AG20443 (cell line): ENCODE measurements at places on chromosomes 12 and 14.

- no peak for DNase-seq
Observed at GRCh38 chr12:68303850-68304249, 28.3 kb downstream of the MDM1 start.

DNA sequence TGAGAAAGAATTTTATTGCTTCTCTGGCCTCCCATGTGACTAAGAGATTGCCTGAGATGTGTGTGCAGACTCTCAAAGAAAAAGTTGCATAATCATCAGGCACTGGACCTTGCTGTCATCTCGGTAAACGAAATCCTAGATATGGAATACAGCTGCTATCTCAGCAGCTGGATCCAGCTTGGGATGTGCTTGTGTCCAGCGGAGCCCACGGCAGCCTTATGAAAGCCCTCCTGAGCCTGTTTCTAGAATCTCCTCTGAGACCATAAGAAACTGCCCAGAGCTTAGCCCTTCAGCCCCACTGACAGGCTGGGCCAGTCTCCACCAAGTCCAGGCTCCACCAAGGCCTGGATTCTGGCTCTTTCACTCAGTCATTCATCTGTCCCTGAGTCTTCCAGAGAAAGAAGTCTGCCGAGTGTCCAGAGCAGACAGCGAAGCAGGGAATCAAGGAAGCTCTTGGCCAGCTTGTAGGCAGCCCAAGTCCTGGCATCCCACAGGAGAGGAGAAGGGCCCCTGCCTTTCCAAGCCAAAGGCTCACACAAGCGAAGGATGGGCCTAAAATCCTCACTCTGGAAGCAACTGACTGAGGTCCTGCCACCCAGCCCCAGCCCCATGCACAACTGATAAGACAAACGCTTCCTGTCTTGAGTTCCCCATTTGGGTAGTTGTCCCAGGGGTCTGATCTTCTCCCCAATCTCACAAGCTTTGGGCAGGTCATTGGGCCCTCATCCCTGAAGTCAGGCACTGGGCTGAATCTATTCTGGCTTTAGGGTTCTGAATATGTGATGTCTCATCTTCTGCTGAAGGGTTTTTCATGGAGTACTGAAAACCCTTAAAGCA, 97.8 kb downstream of the SEC23A start:
- no peak for DNase-seq

DNA sequence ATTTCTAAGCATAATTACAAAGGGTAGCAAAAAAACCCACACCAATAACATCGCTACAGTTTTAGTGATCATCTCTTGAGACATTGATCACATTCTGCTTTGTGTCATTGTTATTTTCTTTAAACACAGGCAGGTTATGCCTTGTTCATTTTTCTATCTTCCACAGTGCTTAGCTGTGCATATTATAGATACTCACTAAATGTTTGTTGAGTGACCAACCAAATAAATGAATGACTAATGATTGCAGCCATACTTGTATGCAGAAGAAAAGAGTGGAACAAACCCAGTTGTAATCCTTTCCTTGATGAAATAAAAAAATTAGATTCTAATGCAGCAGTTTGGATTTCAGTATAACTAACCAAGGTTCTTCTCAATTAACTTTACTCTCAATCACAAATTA, 81.0 kb upstream of the RASSF8 start:
- no peak for DNase-seq

- DNase-seq, result no peak
Observed at GRCh38 chr12:121822393-121823100, 18.7 kb downstream of the SETD1B start.

GRCh38 chr12:116346222-116346621, 68.7 kb upstream of the MED13L start:
- no peak for DNase-seq

GRCh38 chr12:12786351-12786705, 869 bp downstream of the APOLD1 start:
- DNase-seq, result no peak

DNA sequence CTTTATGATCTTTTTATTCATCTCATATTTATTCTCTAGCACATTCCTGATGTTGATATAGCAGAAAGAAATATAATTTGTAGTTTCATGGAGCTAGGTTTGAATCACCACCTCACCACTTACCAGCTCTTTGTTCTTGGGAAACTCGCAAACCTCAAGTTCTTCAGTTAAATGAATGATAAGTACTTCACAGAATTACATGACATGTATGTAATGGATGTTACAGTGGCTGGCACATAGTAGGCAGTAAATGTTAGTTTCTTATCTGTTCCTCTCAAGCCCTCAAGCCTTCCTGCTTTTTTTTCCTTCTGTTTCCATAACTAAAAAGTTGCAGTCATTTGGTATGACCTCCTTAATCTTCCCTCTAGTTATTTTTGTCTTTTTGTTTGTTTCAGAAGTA, 54.9 kb downstream of the SPATS2 start:
- no peak for DNase-seq

- DNase-seq, result no peak
Observed at GRCh38 chr14:101410126-101410525, 151.2 kb upstream of the DIO3 start.

DNA sequence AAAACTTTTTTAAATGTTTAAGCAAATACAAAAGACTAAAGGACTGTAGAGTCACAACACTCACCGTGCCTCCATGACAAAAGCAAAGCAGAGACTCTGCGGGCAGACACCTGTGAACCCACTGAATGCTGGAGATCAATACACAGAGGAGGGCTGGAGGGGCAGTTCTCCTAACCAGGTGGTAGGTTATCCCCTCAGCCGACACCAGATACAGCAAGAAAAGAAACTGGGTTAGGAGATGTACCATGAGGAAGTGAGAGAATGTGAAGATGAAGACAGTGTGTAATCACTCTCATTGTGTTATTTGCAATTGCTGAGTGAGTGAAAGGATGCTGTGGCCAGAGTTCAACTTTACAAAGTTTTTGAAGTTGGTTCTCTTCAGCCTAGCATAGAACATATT, 480.3 kb downstream of the BCL11B start:
- DNase-seq, result no peak

DNA sequence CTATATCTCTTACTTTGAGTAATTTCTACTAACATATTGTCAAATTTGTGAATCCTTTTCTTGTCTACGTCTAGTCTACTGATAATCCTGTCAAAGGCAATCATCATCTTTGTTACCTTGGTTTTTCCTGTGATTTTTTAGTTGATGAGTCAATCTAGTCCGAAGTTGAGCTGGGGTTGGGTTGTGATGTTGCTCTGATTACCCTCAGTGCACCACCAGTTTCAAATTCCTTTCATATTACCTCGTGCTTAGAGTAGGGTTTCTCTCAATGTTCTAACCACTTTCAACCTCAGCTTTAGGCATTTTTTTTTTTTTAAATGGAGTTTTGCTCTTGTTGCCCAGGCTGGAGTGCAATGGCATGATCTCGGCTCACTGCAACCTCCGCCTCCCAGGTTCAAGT, 186.8 kb downstream of the BTG1 start:
- peak; percentile 76 for DNase-seq

GRCh38 chr14:20412876-20413743, at the start of gene TEP1:
TSS of gene TEP1 (minus strand) at chr14:20413501. CDS start at chr14:20408439, 5,062 bp downstream.
- DNase-seq, result peak; percentile 95

GRCh38 chr12:93042684-93043083, 113.6 kb upstream of the EEA1 start:
- no peak for DNase-seq

- DNase-seq, result no peak
Observed at GRCh38 chr14:94890785-94891184, 120.9 kb upstream of the GSC start.

DNA sequence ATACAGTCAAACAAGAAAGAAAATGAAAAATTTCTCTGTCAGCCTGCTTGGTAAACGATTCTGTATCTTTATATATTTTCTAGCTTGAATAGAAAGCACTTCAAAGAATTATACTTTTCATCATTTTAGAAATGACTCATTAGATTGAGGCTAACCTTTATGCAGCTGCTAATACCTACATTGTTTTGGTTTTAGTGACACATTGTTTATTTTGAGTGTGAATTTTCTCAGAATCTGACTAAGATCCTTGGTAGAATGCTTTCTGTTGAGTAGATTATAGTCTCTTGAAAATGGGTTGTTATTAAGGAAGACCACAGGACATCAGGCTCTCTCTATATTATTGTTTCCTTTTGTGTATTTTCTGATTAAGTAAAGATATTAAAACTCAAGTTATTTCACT, at the start of gene PMCH:
Gene PMCH, minus strand, starts transcription at position 45 of the 400 bp plus-strand sequence. CDS start 63 bp downstream, outside the sequence.
- peak; percentile 8 for DNase-seq

DNA sequence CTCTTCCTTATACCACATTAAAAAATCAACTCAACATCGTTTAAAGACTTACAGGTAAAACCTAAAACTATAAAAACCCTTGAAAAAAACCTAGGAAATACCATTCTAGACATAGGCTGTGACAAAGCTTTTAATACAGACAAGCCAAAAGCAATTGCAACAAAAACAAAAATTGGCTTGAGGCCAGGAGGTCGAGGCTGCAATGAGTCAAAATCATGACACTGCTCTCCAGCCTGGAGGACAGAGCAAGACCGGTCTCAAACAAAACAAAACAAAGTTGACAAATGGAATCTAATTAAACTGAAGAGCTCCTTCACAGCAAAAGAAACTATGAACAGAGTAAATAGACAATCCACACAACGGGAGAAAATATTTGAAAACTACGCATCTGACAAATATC, 1057.8 kb downstream of the FSCB start:
- DNase-seq, result no peak

DNA sequence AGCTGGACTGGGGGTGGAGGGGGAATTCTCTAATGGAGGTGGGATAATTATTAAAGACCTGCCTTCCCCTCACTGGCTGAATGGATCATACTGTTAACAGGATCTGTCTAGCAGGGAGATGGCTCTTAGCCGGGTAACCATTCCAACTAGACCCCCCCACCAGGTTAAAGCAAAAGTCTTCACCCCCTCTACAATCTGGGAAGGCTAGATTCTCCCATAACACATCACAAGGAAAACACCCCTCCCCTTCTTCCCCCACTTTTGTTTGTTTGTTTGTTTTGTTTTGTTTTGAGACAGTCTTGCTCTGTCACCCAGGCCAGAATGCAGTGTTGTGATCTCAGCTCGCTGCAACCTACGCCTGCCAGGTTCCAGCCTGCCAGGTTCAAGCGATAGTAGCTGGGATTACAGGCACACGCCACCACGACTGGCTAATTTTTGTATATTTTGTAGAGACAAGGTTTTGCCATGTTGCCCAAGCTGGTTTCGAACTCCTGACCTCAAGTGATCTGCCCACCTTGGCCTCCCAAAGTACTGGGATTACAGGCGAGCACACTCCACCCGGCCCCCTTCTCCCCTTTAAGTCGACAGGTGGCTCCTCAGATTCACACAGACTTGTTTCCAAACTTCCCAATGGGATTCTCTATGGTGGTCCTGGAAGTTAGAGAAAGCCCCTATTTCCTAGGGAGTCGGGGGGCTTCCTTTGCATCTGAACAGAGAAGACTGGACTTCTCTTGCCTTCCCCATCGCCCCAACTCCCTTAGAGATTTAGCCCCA, 3.5 kb upstream of the BAZ2A start:
- no peak for DNase-seq

DNA sequence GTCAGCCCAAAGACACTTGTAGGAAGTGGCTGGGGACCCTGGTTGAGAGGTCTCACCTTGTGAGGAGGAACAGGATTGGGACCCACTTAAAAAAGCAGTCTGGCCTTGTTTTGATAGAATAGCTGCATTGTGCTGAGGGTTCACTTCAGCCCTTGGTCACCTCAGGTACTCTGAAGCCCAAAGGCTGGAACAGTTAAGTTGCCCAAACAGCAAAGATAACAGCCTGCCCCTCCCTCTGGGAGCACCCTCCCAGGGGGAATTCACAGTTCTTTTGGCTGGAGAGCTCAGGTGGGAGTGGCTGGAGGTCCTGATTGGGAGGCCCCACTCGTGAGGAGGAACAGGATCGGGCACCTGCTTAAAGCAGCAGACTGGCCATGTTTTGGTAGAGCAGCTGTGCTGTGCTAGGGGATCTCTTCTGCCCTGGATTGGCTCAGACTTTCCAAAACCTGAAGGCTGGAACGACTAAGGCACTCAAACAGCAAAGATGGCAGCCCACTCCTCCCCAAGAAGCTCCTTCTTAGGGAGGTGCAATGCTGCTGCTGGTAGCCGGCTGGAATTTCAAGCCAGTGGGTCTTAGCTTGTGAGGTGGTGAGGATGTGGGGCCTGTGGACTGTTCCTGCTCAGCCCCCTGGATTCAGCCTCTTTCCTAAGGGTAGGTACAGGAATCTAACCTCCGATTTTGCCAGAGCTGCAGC, 143.8 kb upstream of the SLC38A2 start:
- DNase-seq, result no peak

DNA sequence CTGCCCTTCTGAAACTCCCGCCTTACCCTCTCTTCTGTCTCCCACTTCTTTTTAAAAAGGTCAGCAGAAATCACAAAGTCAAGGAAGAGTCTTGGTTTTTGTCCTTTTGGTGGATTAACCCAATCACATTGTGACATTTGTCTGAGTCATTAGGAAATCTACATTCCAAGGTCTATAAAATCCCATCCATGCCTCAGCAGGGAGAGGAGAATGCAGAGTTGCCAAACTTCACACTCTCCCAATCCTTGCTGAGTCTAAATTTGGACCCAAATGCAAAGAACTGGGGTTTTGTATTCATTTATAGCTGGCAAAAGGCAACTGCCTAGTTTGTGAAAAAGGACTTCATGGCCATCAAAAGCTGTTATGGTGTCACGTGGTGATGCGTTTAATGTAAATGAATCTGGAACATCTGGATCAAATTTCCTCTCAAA, 67.9 kb downstream of the TMEM30B start:
- peak; percentile 72 for DNase-seq

- no peak for DNase-seq
Observed at GRCh38 chr12:19800884-19801283, 361.6 kb downstream of the AEBP2 start.

- DNase-seq, result no peak
Observed at GRCh38 chr14:55450987-55451386, 10.6 kb upstream of the TBPL2 start.

GRCh38 chr14:57974896-57975295, 109.0 kb upstream of the SLC35F4 start:
- no peak for DNase-seq

DNA sequence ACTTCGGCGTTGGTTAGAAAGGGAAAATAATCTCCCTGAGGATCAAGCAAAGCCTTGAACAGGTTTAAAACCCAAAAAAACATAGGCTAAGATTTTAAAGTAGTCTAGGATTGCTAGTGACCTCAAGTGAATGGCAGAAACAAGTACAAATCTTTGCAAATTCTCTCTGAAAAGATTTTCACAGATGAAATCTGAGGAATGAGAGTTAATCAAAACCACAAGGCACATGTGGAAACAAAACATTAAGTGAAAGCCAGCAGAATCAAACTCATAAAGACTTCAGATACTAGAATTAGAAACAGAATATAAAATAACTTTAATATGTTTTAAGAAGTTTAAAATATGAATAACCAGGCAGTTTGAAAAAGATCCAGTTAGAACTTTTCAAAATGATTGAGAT, 52.2 kb upstream of the CFL2 start:
- DNase-seq, result peak; percentile 45
